Ovary (tissue), 10 donors: ENCODE measurements at places on chromosomes 1 and 21. TPM values are rescaled to one million over a fixed set of nuclear protein-coding genes. Genes with fewer than 3 reads are reported as not detected.
A peak's percentile ranks its signal among the peaks of the same experiment; 100 is the strongest.

- no peak overlapping the region for H3K4me3 ChIP-seq
- H3K27me3 ChIP-seq: no peaks in the 10 kb centered on the region
- no peaks in the 10 kb centered on the region for H3K36me3 ChIP-seq
Observed at GRCh38 chr21:34128124-34128523, 54.7 kb downstream of the MRPS6 start.

DNA sequence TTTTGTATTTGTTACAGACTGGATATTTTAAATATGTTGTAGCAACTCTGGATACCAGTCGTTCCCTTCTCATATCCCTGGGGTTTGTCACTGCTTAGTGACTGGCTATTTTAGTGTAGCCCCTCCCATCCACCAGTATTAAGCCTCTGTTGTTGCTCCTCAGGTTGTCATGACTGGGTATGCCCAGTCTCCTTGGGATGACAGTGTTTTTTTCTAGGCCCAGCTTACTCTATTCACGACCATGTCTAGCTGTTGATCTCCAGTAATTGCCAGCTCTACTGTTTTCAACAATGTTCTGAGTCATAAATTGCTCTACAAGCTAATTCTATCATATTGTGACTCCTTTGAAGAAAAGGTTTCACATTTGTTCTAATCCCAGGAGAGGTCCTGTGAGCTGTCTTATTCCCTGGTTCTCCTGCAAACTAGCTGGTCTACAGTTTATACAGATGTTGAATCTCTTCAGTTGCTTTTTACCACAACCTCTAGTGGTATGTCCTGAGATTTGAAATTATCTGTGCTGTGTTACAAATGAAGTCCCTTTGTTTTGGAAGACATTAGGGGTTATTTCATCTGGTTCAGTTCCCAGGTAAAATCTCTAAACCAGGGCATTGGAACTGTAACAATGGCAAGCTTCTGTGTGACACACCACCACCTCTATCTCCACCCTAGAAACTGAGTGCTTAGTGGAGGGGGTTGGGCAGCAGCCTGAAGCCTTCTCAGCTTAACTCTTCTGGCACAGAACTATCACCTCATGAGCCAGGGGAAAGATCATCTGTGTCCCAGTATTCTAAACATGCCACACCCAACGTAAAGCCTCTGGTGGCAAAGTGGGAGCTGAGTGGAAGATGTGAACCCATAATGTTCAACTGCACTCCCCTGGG lies 124.6 kb downstream of the TRIM33 start:
- DNase-seq: no peak
- H3K4me3 ChIP-seq: no peak overlapping the region
- H3K27me3 ChIP-seq: no peaks in the 10 kb centered on the region
- H3K27ac ChIP-seq: no peak overlapping the region

DNA sequence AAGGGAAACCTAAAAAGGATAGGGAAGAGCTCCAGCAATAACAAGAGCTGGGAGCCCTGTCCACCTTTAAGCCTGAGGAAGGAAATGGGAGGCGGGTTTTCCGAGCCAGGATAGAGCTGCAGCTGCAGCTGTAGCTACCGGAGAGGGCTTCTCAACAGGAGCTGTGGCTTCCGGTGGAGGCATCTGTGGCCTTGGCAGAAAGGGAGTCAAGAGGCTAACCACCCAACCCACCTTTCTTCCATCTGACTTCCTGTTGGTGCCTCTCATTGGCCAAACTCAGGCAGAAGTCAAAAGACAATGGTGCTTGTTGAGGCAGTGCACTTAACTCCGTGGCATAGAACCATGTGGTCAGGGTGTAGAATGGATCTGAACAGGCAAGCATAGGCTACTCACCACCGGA lies 313.1 kb upstream of the DAB1 start:
- H3K27me3 ChIP-seq: no peaks in the 10 kb centered on the region
- H3K36me3 ChIP-seq: no peaks in the 10 kb centered on the region
- H3K27ac ChIP-seq: no peak overlapping the region
- DNase-seq: no peak
- H3K4me3 ChIP-seq: no peak overlapping the region
- no peaks in the 10 kb centered on the region for H3K4me1 ChIP-seq

- DNase-seq: no peak
- H3K27ac ChIP-seq: no peak overlapping the region
- H3K27me3 ChIP-seq: no peaks in the 10 kb centered on the region
- H3K4me1 ChIP-seq: no peaks in the 10 kb centered on the region
Observed at GRCh38 chr1:84089465-84089864, 54.6 kb upstream of the PRKACB start.

DNA sequence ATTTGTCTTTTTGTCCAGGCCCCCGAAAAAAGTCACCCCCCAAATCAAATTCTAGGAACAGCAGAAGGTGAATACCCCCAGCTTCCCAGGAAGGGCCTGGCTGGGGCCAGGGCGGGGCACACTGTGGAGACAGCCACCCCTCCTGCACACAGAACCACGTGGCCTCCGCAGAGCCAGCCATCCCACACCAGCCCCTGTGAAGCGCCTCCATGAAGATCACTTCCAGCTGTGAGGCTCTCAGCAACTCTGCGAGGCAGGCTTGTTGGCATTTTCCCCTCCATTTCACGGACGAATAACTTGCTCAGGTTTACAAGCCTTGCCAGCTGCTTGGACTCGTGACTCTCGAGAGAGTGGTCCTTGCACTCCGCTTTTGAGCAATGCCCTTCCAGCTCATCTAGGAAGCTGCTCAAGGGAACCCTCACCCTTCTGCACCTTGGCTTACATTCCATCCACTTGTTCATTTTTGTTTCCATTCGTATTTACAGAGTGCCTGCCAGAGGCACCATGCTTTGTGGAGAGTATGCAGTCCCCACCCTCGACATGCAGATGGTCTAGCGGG lies 48.2 kb downstream of the SYT6 start:
- H3K36me3 ChIP-seq: no peaks in the 10 kb centered on the region
- no peaks in the 10 kb centered on the region for H3K4me1 ChIP-seq
- H3K4me3 ChIP-seq: no peak overlapping the region
- no peaks in the 10 kb centered on the region for H3K27me3 ChIP-seq
- H3K27ac ChIP-seq: no peak overlapping the region

- H3K27ac ChIP-seq: no peak overlapping the region
- no peaks in the 10 kb centered on the region for H3K36me3 ChIP-seq
Observed at GRCh38 chr1:112004076-112004475, 14.6 kb upstream of the KCND3 start.

- H3K36me3 ChIP-seq: no peaks in the 10 kb centered on the region
- DNase-seq: no peak
- no peaks in the 10 kb centered on the region for H3K4me1 ChIP-seq
- H3K27me3 ChIP-seq: no peaks in the 10 kb centered on the region
- no peak overlapping the region for H3K4me3 ChIP-seq
Observed at GRCh38 chr1:243910607-243911006, 60.6 kb upstream of the AKT3 start.

DNA sequence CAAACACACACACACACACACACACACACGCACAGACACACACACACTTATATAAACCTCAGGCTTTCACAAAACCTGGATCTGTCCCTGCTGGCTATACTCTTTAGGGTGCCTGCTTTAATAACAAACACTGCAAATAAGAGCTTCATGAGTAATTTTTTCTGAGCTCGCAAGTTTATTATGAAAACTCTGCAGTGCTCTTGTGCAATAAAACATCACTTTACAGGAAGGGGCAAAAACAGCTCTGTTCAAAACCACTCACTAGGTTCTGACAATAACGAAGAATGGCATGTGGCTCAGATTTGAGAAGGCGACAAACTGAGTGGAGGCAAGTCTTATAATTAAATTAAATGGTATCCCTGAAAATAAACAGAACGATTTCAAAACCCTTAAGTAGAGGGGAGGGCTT lies 42.6 kb upstream of the CTPS1 start:
- no peaks in the 10 kb centered on the region for H3K27me3 ChIP-seq
- H3K4me1 ChIP-seq: no peaks in the 10 kb centered on the region
- no peak overlapping the region for H3K4me3 ChIP-seq
- no peak overlapping the region for H3K27ac ChIP-seq
- DNase-seq: no peak

GRCh38 chr1:162191396-162192305 lies 122.2 kb downstream of the NOS1AP start:
- no peak for DNase-seq
- no peak overlapping the region for H3K4me3 ChIP-seq
- H3K27me3 ChIP-seq: no peaks in the 10 kb centered on the region
- no peak overlapping the region for H3K27ac ChIP-seq
- H3K36me3 ChIP-seq: no peaks in the 10 kb centered on the region

DNA sequence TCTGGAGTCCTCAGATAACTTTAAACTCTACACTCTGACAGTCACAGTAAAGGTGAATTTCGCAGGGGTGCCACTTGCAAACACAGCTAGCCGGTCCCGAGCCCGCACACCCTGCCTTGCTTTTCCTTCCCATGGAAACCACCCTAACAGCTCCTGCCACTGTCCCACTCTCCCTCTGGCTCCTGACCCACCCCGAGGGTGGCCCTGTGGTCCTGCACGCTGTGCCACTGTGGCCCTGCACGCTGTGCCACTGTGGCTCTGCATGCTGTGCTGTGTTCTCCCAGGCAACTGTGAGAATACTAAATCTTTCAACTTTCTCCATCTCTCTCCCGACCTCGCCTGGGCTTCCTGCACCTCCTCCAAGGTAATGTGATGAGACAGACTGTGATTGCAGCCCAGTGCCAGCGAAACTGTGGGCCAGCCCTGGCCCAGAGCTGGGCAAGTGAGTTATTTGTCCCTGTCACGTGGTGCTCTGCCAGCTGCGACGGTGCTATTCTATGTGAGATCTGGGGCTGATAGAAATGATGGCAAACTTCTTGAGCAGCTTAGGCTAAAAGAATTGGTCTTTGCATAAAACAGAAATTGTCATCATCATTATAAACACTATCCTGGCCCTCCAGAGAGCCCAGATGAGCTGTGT lies 63.4 kb upstream of the TARBP1 start:
- DNase-seq: no peak
- H3K4me1 ChIP-seq: peaks cover 26% of the 10 kb centered on the region
- H3K27me3 ChIP-seq: no peaks in the 10 kb centered on the region

DNA sequence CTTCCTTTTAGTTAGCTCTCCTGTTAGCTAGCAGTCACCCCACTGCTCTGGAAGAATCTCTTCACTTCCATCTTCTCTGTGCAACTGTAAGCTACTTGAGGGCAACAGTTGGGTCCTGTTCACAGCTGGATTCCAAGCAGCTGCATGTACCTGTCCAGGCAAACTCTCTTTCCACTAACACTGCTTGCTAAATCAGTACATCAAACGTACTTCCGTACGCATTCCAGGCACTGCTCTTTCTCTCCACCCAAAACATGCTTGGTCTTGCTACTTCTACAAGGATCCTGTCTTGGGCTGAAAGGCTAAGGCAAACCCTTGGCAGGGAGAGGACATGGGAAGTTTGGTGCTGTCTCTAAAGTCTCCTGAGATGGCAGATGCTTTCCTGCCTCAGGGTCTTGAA lies 139.2 kb upstream of the CACNA1E start:
- no peaks in the 10 kb centered on the region for H3K4me1 ChIP-seq
- no peaks in the 10 kb centered on the region for H3K27me3 ChIP-seq

GRCh38 chr1:64335636-64336035 lies 132.2 kb downstream of the UBE2U start:
- H3K27ac ChIP-seq: no peak overlapping the region
- no peaks in the 10 kb centered on the region for H3K36me3 ChIP-seq
- DNase-seq: no peak
- H3K4me1 ChIP-seq: no peaks in the 10 kb centered on the region
- H3K27me3 ChIP-seq: no peaks in the 10 kb centered on the region

GRCh38 chr1:97202481-97203380 lies 481.1 kb downstream of the PTBP2 start:
- H3K4me1 ChIP-seq: no peaks in the 10 kb centered on the region
- no peaks in the 10 kb centered on the region for H3K27me3 ChIP-seq
- no peak overlapping the region for H3K27ac ChIP-seq
- no peak overlapping the region for H3K4me3 ChIP-seq

DNA sequence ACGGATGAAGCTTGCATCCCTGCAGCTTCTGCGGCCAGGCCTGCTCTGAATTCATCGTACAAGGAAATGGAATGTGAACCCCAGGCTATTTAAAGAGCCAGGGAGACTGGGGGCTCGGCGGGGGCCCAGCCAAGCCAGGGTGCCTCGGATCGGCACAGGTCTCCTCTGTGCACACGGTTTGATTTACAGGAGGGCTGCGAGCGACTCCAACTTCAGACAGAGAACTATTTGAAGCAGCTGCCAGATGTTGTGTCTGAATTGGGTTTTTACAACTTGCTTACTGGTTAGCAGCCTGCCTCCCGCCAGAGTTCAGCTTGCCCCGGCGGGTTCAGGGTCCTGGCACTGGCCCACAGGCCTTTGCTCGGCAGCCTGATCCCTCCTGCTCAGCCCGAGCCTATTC lies 83.2 kb downstream of the SPSB1 start:
- peak overlapping the region; percentile 62 for H3K27ac ChIP-seq
- H3K4me3 ChIP-seq: no peak overlapping the region
- peak; percentile 87 for DNase-seq
- peaks cover 50% of the 10 kb centered on the region for H3K4me1 ChIP-seq
- H3K27me3 ChIP-seq: no peaks in the 10 kb centered on the region

- no peaks in the 10 kb centered on the region for H3K27me3 ChIP-seq
- no peak for DNase-seq
- no peak overlapping the region for H3K4me3 ChIP-seq
- no peaks in the 10 kb centered on the region for H3K36me3 ChIP-seq
- no peak overlapping the region for H3K27ac ChIP-seq
Observed at GRCh38 chr1:60503266-60503925, 429.8 kb upstream of the C1orf87 start.

GRCh38 chr1:161989108-161989507 lies 34.6 kb downstream of the OLFML2B start:
- H3K36me3 ChIP-seq: no peaks in the 10 kb centered on the region
- no peak for DNase-seq
- H3K4me1 ChIP-seq: peaks cover under 1% of the 10 kb centered on the region

GRCh38 chr1:218874313-218874712 lies 299.4 kb upstream of the LYPLAL1 start:
- no peak for DNase-seq
- H3K4me1 ChIP-seq: no peaks in the 10 kb centered on the region
- H3K4me3 ChIP-seq: no peak overlapping the region
- no peak overlapping the region for H3K27ac ChIP-seq
- H3K27me3 ChIP-seq: no peaks in the 10 kb centered on the region

KRTAP19-1 gene
- not detected for total RNA-seq

AK5 gene
- 0.82 TPM for total RNA-seq

TBX19 gene
- total RNA-seq: 3.9 TPM

GBP6 gene
- not detected for total RNA-seq
